Stimulated activated CD8-positive, alpha-beta memory T cell treated with anti-CD3 and anti-CD28 coated beads, Interleukin-7, amount 100 ng/mL, for 1 hour (primary cell): ENCODE measurements at places on chromosomes 4 and X.

- no peak for DNase-seq
These were observed 142.3 kb downstream of the INPP4B start for GRCh38 chr4:142703694-142704309.

DNA sequence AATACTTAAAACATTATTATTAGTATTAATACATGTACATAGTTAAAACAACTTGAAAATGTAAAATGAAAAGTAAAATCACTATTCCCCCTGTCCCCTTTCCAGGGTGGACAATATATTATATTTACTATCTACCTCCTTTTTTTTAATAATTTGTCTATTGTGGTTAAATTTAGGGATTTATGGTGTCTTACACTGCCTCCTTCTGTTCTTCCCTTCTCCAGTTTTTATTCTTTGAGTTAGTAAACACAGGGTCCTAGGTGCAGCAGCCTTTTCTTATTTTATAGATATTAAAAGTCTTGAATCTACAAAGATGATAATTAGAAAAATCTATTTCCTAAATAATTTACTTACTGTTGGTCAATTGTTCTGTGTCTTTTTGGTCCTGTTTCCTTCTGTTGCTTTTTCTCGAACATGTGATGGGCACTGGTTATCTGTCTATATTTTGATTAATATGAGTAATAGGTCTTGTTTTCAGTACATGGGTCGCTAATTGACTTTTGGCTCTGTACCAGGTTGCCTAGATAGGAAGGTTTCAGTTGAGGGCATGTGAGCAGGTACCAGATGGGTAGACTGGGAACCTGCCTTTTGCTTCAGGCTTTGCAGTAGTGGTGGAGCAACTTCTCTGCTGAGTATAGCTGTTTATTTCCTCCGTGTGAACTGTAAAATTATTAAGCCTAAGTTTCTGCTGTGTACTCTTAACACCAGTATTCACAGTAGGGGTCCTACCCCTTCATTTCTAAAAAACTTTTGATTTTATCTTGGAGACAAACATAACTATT, 1.1 kb downstream of the NUDT9 start:
- no peak for DNase-seq

DNA sequence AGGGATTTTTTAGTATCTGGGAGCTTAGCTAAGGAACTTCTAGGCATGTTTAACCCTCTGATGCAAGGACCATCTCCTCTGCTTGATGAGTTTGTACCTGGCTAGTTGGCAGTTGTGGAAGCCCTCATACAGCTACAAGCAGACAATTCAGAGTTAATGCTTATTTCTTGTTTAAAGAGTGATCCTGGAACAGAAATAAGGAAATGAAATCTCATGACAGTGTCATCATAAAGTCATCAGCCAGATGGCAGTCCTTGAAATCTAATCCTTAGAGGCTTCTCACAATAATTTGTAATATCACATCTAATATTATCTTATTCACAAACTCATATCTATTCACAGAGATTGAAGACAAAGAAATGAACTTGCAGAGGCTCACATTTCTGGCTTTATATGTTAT, 581.6 kb upstream of the FTHL17 start:
- DNase-seq: no peak

DNA sequence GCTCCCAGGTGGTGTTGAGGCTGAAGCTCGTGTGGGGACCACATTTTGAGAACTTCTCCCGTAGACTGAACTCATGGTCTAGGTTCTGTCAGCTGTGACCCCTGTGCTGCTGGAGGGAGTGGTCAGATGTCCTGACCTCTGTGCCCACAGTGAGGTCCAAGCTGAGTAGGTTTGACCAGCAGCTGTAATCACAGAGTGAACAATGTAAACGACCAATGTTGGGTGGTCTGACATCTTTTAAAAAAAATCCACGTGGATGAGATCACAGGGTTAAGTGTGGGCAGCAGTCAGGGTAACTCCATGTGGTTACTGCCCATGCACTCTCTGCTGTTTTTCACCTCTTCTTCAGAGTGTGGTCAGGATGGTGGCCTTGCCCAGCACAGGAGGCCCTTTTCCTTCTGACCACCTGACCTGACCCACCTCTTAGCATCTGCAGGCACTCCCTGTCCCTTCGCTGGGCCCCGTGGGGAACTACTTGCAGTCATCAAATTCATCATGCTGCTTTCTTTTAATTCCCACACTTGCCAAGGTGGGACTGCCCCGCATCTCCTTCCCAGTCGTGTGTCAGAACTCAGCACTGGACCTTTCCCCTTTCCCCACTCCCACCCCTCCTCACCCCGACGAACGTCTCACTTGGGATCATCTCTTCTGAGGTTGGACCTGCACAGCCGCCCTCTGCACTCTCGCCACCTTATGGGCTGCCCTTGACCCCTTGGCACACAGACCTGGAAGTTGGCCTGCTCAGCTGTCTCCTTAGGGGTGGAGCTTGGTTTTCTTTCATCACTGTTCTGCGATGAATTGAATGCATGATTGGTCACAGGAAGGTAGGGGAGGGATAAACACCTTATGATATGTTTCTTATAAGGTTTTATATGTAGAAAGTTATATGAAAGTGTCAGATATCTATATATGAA, 120.1 kb downstream of the PTTG2 start:
- DNase-seq: no peak
